Activated naive CD4-positive, alpha-beta T cell treated with anti-CD3 and anti-CD28 coated beads, Interleukin-2, amount 50 U/mL, for 16 hours (primary cell): ENCODE measurements at places on chromosomes 16 and 17.

DNA sequence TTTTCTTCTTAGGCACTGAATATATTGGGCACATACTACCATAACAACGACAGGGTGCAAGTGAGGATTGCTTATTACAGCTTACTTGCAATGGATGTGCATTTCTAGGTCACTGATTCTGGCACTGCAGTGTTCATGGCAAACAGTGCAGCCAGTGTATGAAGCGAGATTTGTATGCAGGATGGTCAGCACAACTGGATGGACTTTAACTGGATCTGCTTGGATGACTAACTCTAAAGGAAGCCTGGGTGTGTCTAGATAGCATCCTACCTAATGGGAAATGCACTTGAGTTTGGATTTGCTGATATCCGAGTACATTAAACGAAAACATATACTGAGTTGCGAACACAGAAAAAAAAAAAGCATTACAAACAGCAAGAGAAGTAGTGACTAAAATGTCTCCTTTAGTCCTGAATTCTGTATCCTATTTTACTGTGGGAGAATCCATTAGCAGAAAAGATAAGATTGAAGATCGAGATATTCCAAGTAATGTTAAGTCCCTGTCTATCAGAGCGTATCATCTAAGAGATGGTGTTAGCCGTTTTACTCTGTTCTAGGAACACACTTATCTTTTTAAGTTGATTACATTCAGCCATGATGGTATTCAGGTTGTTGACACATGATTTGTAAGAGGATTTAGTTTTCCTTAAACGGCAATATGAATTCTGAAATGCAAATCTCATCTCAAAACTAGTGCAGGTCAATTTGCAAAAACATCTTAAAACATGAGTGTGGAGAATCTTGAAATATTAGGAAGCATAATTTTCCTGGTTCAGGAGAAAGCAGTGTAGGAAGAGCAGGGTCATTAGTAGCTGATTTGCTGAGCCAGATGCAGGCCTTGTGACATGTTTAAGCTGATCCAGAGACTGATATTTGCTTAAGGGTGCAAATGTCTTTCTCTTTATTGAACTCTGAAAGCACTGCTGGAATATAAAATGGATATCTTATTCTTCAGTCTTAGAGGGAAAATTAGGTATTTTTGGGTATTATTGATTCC, 142.6 kb upstream of the CPHXL start:
- DNase-seq = no peak

DNA sequence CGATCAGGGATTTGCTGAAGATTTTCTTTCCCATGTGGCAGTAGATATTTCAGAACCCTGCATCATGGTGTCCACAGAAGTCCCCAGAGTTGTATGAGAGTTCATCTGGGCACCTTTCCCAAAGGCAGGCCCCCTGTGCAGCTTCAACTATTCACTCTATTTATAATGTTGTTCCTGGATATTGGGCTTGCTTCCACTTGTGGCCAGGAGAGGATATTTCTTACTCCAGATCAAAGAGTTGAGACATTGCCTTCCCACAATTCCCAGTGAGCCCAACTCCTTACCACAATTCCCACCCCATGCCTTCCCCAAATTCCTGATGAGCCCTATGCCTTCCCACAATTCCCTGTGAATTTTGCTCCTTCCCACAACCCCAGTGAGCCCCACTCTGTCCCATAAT, 206.9 kb downstream of the WWOX start:
- DNase-seq = no peak

DNA sequence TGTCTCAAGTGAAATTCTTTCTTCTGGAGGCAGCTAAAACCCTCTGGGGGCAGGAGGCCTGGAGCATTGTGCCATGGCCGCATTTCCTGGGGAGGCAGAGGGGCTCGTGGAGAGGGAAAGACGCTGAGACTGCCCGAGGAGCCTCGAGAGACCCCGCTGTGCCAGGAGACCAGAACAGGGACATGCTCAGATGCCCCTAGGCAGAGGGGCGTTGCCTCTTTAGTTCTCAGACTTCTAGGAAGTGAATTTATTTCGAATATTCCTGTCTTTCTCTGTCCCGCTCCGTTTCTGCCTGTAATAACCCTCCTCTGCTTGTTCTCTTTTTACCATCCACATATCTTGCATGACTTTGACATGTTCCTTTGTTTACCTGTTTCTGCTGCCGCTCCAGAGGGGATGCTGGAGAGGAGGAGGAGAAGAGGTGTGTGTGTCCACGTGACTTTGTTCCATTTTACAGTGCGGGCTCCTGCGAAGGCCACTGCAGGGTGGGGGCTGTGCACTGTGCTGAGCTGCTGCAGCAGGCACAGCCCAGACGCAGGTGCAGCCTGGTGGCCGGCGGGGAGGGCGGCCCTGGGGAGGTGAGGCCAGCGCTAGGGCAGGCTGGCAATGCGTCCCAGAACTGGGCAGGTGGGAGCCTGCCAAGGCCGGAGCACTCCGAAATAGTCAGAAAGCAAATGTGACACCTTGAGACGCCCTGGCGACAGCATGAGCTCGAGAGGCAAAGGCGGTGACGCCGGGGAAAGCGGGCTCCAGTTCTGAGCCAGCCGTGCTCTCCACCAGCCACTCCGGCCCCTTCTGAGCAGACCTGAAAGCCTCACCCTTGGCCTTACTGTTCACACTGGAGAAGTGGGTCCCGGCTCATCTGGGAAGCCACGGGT, 29.9 kb downstream of the CIBAR2 start:
- no peak for DNase-seq

- DNase-seq = no peak
Observed at GRCh38 chr17:17511293-17511741, 15.1 kb upstream of the RASD1 start.

GRCh38 chr16:79369796-79370195, 230.7 kb downstream of the MAF start:
- no peak for DNase-seq

- no peak for DNase-seq
Observed at GRCh38 chr17:73278465-73279453, 17.1 kb upstream of the CPSF4L start.

DNA sequence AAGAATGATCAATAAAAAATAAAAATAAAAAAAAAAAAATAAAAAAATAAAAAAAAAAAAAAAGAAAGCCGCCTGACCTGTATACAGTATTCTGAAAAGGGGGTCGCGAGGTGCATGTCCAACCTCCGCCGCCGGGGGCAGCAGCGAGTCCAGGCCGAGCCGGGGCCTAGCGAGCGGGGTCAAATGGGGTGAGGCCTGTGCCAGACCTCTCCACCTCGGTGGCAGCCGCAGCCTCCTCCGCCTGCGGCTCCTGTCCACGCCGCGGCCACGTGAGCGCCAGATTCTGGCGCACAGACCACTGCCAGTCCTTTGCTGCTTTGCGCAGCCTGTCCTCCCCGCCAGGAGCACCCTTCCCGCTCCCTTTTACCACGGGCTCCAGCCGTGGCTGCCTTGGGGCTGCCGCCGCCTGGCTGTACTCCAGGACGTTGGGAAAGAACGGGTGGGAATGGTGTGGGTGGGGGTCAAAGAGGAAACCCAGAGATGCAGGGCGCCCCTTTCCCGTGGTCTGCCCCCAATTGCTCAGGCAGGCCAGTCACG, 2.4 kb upstream of the BCKDK start:
- DNase-seq = peak; percentile 80

DNA sequence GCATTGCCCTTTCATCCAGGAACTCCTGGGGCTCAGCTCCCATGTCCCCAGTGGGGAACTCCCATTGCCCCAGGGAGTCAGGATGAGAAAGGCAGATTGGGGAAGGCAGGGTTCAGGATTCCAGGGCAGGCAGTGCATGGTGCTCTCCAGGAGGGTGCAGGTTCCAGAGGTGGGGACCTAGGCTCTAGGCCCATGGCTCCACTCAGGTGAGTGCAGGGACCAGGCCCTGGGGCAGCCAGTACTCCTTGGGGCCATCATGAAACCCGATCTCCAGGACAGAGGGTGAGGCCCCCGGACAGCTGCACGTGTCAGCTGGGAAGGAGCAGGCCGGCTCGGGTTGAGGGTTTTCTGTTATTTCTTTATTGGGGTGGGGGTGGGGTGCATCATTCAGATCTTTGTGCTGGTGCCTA, 1.3 kb upstream of the MTSS2 start:
- no peak for DNase-seq

GRCh38 chr17:2214929-2215615, 88.5 kb downstream of the SMG6 start:
- DNase-seq = no peak

DNA sequence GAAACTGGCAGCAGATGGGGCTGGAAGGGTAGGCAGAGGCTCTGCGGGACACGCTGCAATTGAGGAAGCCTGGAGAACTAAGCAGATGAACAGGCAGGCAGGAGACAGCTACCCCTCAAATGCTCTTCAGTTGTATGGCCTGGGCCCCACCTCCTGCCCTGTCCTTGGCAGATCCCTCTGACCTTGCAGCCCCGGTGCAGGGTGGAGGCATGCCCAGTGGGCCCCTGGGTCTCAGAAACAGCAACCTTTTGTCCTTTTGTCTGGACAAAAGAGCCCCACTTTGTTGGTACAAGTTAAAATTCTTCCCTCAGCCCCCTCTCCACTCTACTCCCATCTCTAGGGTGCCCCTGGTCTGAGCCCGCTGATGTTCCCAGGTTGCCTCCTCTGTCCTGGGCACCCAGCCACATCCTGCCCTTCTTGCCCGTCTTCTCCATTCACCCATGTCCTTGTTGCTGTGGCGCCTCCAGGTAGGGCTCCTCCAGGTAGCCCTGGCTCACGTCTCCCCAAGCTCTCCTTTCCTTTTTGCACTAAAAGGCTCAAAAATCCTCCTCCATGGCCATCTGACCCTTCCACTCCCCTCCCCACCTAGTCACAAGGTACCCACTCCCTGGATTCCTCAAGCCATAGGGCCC, 136.8 kb downstream of the CLEC16A start:
- no peak for DNase-seq

- DNase-seq = no peak
Observed at GRCh38 chr17:77571155-77571981, 387.1 kb upstream of the TNRC6C start.

DNA sequence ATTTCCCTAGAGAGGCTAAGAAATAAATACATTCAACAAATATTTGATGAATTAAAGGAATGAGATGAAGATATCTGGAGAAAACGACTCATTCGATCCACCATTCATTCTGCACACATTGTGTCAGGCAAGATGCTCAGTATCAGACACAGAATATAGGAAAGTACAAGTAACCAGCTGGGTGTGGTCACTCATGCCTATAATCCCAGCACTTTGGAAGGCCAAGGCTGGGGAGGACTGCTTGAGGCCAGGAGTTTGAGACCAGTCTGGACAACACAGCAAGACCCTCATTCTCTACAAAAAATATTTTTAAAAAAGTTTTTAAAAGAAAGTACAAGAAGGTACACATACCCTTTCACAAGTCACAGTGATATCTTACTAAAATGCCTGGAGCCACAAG, 42.3 kb downstream of the CRLF3 start:
- no peak for DNase-seq

DNA sequence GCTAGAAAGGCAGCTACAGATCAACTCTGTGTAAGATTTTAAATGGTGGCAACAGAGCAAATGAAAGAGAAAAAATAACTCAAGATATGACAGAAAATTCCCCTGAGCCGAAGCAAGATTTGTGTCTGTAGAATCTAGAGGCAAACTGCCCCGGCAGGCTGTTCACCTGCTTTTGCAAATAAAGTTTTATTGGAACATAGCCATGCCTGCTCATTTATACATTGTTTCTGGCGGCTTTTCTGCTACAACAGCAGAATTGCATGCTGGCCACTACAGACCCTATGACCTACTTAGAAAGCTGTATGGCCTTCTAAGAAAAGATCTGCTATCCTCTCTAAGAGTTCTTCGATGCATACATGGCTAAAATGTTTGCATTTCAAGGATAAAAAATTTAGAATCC, 119.5 kb downstream of the SALL1 start:
- DNase-seq = no peak

DNA sequence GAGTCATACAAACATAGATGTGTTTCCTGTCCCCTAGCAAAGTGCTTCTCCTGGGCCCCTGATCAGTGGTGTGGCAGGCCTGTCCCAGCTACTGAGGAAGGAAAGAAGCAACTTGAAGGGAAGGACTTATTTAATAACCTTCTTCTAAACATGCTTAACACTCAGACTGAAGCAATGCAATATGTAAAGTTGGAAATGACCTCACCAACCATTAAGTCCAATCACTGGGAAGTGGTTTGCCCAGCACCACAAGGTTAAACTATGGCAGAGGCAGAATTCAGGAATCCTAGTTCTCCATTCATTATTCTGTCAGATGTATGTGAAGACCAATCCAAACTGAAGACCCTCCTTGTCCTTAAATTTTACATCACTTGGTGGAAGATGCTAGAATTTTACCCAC, 39.1 kb downstream of the CENPV start:
- no peak for DNase-seq

DNA sequence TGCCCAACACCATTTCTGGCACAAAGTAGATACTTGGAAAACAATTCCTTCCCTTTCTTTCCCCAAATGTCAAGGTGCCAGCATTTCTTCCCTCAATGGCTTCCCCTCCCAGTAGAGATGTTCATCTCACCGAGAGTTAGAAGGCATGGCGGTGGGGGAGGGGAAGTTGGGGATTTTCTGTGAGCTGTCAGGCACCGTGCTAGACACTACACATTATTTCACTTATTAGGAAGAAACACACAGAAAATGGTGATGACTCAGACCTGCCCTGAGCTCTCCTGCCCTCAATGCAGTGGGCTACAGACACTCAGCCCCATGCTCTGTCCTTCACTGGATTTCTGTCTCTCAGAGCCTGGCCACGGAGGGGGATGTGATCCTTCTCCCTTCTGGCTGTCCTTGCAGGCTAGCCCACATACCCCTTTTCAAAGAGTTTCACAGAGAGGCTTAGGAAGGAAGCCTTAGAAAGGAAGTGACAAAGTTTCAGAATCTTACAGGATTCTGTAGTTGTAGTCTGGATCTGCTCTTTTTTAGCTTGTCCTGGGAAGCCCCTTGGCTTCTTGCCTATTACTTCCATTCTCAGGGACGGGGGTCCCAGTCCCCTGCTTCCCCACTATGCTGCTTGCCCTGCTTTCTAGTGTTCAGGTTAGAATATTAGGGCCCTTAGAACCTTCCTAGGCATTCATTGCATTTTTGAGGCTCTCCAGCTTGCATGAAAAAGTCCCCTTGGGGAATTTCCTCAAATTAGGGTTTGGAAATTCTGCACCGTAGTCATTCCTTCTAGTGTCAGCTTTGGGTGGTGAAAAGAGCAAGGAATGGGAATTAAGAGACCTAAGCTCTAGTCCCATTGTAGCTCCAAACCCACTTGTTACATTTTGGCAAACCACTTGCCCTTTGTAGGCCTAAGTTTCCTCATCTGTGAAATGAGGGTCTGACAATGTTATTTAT, 12.2 kb upstream of the CCL5 start:
- DNase-seq = no peak

- DNase-seq = peak; percentile 21
Observed at GRCh38 chr17:1398931-1399678, 917 bp downstream of the YWHAE start.

DNA sequence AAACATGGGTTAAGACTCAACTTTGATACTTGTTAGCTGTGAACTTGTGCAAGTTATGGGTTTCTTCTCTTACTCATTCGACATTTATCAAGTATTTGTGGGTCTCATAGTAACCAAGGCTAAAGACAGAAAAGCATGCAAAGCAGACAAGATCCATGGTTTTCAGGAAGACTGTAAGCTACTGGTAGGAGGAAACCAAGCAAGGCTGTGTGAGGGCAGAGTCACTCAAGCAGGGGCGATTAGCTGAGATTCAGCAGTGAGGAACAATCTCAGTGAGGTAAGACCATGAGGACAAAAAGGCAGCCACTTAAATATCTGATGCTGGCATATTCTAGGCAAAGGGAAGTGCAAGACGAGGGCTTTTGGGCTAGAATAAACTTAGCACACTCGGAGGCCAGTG, 29.5 kb downstream of the MBTD1 start:
- DNase-seq = no peak

- DNase-seq = no peak
Observed at GRCh38 chr16:68469796-68470460, 21.6 kb upstream of the SMPD3 start.
